Left ventricle myocardium superior (tissue), 1 donor: ENCODE measurements at places on chromosomes 12 and 14.
A peak's percentile ranks its signal among the peaks of the same experiment; 100 is the strongest.

DNA sequence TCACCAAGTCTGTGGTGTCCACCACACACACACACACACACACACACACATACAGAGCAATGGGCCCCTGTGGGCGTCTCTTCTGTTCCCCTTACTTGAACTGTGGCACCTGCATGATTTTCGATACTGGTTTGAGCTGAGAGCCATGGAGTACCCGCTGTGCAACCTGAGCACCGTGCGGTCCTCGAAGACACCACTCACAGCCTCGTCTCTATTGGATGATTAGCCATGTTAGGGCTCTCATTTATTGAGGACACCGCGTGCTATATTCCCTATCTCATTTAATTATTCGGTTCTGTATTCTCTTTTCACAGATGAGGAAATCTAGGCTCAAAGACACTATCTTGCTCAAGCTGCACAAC, 623 bp upstream of the C14orf132 start:
- DNase-seq = no peak

DNA sequence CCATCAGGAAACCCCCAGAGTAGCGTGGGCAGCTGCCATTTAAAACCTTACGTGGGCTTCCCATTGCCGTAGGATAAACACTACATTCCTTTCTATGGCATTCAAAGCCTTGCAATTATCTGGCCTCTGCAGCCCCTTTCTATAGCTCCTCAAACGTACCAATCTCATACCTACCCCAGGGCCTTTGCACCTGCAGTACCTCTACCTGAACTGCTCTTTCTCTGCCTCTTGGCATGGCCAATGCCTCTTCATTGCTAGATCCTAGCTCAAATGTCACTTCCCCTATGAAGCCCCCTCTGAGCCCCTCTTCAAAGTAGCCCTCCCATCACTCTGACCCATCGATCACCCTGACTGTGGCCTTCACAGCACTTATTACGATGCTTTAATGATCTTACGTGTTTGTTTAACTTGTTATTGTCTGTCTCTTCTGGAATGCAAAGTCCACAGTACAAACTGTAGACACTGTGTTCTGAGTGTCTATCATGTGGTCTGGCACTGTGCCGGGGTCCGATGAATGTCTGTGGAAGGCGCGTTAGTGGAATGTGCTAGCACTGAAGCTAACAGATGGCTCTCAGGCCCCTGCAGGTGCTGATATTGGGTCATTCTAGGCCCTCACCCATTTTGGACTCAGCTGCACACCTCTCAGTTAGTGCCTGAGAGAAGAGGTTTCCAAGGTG, 157.3 kb upstream of the NOS1 start:
- DNase-seq = peak; percentile 84

- no peak for DNase-seq
Observed at GRCh38 chr14:68337279-68337678, 455.6 kb downstream of the ZFP36L1 start.

GRCh38 chr12:117789195-117789912, 179.4 kb downstream of the KSR2 start:
- no peak for DNase-seq

DNA sequence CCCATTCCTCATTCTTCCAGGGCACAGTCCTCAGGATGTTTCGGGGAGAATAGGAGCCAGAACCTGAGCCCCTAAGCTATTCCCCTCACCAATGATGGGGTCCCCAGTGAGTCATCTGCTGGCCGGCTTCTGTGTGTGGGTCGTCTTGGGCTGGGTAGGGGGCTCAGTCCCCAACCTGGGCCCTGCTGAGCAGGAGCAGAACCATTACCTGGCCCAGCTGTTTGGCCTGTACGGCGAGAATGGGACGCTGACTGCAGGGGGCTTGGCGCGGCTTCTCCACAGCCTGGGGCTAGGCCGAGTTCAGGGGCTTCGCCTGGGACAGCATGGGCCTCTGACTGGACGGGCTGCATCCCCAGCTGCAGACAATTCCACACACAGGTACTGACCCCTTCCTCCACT, 1.3 kb downstream of the SLC39A5 start:
- DNase-seq = no peak

DNA sequence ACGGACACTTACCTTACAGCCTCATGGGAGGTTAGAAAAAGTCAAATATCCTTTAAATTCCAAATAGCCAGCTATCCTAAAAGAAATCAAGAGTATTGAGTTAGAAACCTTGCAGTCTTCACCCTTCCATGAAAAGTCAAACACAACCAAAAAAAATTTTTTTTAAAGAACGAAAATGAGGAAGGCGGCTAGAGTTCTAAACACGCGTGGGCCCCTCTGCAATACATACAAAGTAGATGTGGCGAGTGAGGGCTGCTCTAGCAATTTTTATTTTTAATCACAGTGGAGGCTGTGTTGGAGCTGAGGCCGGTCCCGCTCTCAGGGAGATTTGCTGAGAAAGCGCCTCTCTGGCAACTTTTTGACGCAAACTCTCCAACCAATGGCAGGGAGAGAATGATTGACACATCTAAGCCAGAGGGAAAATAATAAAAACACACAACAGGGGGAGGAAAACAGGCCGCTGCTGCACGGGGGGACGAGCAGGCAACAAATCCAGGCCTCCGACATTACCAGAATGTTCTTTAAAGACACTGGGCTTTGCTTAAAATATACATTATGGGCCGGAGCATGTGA, at the start of gene OTX2:
Gene OTX2 (minus strand): TSS at position 333 of the 573 bp plus-strand sequence. CDS start 5,023 bp downstream, outside the sequence.
- DNase-seq = no peak

DNA sequence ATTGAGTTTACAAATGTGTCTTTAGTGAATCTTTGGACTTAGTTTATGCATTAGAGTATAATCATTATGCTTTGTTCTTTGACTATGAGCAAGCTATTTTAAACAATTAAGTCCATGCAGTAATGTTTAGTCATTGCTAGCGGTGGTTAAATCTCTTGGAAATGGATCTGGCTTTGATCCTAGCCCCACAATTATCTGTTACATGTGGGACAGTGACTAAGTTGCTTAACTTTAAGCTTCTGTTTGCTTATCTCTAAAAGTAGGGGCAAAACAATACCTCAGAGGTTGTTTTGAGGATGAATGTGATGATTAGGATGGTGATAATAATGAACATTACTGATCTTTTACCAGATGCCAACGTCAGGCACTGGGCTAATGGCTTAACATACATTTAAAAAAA, 124.2 kb downstream of the NPAS3 start:
- no peak for DNase-seq
